ENCODE measurements at places on chromosomes 2 and 18.
A peak's percentile ranks its signal among the peaks of the same experiment; 100 is the strongest.

DNA sequence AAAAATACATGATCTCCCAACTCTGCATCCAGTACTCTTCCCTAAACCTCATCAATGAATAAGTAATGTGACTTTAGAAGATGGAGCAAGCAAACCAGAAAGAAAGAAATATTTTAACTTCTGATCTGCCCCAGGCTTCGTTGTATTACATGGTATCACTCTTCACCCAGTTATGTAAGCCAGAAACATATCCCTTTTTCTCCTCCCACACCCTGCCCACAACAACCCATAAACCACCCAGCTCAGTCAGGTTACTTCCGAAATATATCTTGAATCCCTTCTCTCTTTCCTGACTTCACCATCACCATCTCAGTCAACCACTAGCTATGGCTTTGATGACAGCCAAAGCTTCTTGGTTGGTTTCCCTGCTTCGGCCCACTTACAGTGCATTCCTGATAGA, 295.8 kb upstream of the PARD3B start:
- DNase-seq: no peak

DNA sequence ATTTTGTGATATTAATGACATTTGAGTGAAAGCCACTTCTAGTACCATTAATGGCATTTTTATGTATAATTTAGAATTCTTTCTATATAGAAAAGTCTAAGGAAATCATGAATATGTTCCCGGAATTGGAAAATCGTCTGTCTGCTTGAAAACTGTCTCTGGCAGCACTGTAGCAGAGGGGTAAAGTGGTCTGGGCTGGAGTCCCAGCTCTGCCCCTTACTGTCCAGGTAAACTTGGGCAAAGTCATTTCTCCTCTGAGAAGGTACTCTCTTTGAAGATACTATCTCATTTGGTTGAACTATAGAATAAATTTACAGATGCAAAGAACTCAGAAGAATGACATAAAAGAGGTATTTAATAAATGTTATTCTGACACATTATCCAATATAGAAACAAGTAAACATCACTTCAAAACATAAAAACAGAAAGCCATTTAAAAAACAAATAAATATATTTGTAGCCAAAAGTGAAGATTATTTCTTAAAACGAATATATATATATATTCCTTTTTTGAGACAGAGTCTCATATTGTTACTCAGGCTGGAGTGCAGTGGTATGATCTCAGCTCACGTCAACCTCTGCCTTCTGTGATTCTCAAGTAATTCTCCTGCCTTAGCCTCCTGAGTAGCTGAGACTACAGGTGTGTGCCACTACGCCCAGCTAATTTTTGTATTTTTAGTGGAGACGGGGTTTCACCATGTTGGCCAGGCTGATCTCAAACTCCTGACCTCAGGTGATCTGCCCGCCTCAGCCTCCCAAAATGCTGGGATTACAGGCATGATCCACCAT, 149.8 kb upstream of the ITGA4 start:
- no peak for DNase-seq

GRCh38 chr2:138421315-138421970, 80.1 kb upstream of the SPOPL start:
- DNase-seq: peak; percentile 49

GRCh38 chr2:107235491-107236254, 349.7 kb upstream of the ST6GAL2 start:
- no peak for DNase-seq

DNA sequence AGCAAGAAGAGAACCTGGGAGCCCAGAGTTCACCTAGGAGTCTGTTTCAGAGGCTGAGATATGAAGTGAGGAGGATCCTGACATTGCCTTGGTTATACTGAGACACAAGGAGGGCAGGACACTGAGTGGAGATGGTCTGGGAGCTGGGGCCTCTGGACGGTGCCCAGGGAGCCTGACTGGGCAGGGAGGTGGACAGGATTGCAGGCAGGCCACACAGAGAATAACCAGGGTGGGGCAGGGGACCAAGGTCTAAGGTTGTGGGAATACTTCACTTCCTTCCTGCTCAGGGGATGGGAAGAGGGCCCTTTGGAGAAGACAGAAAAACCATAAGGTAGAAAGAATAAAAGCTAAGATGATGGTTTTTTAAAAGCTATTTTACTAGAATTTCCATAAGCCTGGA, 18.7 kb downstream of the EDAR start:
- no peak for DNase-seq

GRCh38 chr2:192969055-192969454, 774.3 kb upstream of the TMEFF2 start:
- DNase-seq: peak; percentile 1

DNA sequence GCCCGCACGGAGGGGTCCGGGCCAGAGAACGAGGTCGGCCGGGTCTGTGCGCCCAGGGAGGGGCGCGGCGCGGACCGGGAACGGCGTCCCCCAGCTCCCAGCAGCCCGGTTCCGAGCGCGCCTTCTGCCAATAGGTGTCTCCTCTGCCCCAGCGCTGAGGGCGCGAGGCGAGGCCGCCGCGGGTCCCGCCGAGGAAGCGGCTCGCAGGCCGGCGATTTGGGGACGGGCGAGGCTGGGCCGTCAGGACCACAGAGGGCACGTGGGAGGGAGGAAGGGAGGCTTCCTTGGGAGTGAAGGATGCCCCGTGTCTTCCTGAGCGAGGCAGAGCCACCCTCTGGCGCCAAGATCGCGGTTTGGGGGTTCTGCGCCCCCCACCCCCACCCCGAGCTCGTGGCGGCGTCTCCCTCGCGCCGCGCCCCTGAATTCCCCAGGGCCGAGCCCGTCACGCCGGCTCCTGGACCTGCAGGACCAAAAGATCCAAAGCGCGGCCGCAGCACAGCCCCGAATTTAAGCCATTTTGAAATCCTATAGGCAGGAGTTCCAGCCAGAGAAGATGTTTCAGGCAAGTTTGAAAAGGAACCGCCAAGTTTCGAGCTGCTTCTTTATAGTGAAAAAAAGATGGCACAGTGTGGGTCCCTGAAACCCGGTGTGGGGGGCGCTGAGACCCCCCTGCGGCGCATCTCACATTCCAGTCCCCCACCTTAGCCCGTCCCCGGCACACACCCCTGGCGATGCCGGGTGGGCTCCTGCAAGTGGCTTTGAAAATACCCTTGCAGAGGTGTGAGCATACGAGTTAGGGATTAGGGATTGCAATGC, 909 bp downstream of the NFATC1 start:
- peak; percentile 59 for DNase-seq

GRCh38 chr2:186456941-186457340, 29.1 kb upstream of the ZC3H15 start:
- peak; percentile 99 for DNase-seq

- DNase-seq: peak; percentile 91
Measured at GRCh38 chr2:86704459-86704971, 15.6 kb upstream of the RMND5A start.

DNA sequence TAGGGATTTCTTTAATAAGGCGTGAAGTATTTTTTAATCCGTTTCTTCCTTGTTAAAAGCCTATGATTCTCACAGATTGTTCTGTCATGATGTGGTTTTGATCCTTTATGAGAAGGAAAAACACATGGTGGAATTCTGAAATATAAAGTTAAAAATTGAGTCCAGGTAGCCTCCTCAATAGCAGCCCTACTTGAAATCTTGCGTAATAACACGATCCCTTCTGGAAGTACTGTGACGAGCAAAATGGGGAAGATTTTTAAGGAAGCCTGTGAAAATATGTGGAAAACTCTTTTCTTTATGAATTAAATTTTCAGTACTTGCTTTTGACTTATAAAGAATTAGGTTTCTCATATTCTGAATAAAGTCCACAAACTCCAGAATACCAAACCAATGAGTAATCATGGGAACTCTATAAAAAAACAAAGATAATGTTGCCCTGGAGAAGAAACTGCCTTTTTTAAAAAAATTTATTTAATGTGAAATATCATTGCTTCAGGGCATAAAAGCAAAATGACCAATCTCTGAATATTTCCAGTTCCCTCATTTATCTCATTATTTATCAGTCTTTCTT, 476.4 kb upstream of the ZEB2 start:
- peak; percentile 59 for DNase-seq

- DNase-seq: no peak
Measured at GRCh38 chr18:79748321-79749180, 49.2 kb upstream of the KCNG2 start.

- no peak for DNase-seq
Measured at GRCh38 chr2:229371086-229371485, 100.0 kb upstream of the PID1 start.

- DNase-seq: no peak
Measured at GRCh38 chr2:15832030-15832709, 108.2 kb upstream of the MYCN start.

GRCh38 chr2:7825591-7826312, 856.1 kb upstream of the ID2 start:
- no peak for DNase-seq

DNA sequence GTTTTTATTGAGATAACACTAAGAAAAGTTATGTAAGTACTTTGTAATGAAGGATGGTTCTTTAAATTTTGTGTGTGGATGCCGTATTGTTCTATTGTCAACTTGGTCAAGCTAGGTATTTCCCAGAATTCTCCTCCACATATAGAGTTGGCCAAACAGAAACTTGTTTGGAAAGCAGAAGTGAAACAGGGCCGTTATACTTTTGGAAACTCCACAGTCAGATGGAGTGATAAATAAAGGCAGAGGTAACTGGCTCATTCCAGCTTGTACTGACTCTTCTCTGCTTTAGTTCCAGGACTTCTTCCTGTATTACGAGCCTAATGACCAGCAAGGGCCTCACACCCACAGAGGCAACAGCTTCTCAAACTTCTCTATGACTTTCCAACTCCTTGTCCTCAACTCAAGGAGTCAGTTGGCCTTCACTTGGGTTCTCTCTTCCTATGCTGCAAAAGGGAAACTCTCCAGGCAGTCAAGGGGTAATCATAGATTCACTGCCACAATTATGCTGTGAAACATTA, 16.4 kb upstream of the STARD7 start:
- DNase-seq: no peak

DNA sequence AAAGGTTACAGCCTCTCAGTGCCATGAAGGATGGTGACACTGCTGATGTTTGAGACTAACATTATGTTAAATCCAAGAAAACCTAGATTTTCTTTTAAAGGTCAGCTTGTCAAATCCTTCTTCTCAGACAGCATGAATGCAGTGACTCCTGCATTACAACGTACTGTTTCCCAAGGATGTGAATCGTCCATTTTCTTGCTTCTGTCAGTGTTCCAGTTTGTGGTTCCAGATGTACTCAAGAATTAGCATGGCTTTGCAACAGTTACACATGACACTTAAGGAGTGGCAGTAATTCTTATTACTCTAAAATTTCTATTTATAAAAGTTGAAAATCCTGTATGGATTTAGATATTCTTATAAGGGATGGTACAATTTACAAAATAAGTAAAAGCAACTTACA, 1.5 kb upstream of the TTC39C start:
- no peak for DNase-seq

DNA sequence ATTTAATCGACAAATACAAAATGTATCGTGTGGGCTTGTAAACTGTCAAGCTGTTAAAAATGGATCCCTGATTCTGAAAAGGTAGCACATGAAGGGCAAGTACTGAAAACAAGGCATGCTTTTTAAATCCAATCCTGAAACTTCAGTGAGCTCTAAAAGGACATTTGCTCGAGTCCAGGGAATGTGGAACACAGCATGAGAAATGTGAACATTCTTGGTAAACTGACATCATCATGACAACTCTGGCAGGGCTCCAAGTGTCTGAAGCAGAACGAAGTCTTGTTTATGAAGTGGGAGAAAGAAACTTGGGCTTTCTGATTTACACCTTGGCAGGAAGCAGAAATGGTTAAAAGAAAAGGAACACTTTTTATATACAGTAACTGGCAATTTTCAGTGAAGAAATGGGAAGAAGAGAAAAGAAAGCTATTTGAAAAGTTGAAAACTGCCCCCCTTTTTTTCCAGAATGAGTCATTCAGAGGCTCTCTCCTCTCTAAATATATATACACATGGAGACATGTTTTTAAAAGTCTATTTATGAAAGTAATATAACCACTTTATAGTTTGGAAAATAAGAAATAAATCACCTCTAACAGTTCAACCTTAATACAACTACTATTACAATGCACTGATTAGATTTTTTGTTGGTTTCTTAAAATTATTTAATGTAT, 120.8 kb downstream of the GAREM1 start:
- DNase-seq: peak; percentile 98

DNA sequence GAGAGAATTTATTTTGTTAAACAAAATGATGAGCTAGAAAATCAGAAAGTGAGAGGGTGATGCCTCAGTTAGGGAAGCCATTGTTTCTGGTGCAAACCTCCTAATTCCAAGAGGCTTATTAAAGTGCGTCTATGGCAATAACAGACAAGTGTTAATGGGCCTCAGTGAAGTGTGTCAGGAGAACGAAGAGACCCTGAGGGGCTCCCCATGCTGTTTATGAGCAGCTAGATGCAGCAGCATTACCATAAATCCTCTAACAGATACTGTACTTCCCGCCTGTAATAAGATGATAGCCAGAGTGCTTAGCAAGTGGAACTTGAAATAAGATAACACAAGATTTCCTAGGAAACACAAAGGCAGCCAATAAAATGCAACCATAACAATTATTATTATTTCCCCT, 157.4 kb downstream of the MYT1L start:
- no peak for DNase-seq

GRCh38 chr2:110843959-110844510, 111.7 kb downstream of the ACOXL start:
- DNase-seq: no peak

- no peak for DNase-seq
Measured at GRCh38 chr2:119316066-119316465, 50.6 kb downstream of the C2orf76 start.

GRCh38 chr18:305003-305501, 37.2 kb upstream of the THOC1 start:
- DNase-seq: no peak

DNA sequence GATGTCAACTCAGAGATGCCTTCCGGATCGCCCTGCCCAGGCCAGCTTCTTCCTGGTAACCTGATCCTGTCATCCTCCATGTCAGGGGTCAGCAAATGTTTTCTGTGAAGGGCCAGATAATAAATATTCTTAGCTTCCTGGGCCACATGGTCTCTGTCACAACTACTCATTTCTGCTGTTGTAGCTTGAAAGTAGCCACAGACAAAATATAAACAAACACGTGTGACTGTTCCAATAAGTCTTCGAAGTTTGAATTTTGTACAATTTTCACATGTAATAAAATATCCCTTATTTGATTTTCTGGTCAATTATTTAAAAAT, 35.8 kb downstream of the ANXA4 start:
- DNase-seq: no peak

- DNase-seq: no peak
Measured at GRCh38 chr2:401019-401679, 113.3 kb upstream of the ALKAL2 start.

DNA sequence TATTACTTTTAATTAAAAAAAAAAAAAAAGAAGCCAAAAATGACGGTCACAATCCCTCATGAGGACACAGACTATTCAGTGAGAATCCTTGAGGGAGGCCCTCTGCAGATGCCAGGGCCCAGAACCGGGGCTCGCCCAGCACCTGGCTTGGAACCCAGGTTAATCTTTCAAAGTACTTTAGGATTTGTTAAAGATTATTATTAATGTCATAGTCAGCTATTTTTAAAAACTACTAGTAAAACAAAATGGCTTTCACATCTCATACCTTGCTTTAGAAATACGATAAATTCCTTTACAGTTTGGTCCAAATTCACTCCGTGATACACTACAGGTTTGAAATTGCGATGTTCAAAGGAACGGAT, 27.1 kb downstream of the C2orf76 start:
- no peak for DNase-seq

GRCh38 chr2:48768669-48769068, 13.1 kb upstream of the LHCGR start:
- no peak for DNase-seq
